ENCODE measurements at places on chromosomes 16 and 17.

DNA sequence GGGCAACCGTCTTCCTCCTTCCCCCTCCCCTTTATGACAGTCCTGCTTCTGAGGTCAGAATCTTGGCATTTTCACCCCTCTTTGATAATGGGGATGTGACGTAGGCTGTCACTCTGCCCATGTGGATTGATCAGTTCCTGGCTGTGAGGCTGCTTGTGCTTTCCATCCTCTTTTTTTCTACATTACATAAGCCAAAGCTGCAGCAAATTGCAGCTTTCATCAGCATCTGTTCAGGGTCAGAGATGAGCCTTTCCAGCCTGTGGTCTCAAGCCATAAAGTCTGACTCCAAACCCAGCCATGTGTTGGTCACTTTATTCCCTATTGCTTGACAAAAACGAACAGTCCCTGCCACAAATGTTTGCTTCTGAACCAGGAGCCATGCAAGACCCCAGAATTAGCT lies 535.1 kb downstream of the CDH11 start:
- no peak for DNase-seq

- no peak for DNase-seq
Observed at GRCh38 chr16:80123189-80123588, 417.6 kb upstream of the DYNLRB2 start.

DNA sequence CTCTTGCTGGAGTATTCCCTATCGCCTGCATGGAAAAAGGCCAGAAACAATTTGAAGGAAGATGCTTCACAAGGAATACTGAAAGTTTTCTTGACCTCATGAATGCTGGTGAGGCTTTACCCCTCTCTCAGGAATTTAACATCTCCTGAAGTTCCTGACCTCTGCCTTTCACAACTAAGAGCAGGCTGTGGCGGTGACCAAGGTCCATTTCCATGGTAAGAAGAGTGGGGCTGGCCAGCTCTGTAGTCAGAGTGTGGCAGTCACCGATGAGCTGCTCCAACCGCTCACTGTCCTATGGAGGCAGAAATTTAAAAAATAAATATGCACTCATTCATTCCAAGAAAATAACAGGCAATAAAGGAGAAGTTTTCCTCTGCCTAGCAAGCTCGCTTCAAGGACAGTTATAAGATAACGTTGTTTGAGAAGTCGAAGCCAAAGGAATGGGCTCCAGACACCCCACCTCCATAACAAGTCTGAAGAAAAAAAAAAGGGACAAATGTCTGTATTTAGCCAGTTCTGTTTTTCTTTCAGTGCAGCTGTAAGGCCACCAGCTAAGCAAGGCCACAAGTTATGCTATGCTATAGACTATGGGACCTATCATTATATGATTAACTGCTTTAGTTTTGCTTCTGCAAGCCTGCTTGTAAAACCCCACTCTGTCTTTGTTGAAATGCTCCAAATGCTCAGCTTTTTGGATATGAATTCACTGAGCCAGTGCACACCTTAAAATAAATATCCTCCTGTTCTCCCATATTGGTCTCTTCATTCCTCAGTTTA lies 6.0 kb upstream of the CCL4L2 start:
- no peak for DNase-seq

DNA sequence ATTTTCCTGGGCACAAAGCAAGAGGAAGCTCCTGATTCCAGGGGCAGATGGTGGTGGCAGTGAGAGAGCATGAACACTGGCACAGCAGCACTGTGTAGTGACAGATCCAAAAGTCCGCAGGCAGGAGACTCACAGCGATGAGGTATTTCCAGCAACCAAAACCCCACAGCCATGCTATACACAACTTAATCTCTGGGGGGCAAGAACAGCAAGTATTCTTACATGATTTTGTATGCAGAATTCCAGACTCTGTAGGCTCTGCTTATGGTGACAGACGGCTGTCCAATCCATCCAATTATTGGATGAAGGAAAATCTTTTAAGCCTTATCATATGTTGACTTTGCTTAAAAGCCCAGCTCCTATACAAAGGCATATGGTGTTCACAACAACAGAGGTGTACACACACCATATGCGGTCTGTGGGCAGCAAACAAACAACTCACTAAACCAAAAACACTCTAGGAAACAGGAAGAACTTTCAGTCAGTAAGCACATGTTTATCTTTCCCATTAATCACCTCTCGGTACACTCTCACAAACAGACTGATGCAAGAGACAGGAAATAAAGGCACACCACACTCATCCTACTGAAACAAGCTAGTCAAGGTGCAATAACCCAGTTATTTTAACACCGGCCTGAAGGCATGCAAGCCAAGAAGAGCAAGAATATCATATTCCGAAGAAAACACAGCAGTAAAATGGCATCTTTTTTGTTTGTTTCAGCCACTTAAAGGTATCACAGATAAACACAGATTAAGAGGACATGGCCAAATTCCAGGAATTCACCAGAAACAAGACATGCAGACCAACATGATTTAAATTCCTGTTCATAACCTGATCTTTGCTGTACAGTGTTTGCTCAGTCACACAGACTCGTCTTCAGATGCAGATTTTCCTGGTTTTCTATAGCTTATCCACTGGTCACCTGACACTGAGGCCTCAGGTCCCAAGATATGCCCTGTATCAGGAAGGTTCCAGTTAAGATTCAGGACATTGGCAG lies 47.8 kb downstream of the ERN1 start:
- peak; percentile 65 for DNase-seq

DNA sequence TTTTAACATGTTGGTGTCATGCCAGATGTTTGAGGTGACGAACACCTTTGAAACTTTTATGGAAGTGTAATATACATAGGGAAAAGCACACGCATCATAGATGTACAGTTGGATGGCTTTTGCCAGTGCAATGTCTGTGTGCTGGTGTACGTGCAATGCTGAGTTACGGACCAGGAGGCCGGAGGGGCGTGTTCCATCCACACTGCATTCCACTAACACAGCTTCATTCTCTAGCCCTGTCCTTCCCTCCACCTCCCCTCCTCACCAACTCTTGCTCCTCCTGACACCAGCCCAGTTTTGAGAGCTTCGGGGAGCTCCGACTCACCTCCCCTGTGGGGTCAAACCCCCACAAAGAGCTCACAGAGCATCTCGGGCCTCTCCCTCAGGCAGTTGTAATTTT lies 358.8 kb downstream of the C16orf95 start:
- DNase-seq: no peak

DNA sequence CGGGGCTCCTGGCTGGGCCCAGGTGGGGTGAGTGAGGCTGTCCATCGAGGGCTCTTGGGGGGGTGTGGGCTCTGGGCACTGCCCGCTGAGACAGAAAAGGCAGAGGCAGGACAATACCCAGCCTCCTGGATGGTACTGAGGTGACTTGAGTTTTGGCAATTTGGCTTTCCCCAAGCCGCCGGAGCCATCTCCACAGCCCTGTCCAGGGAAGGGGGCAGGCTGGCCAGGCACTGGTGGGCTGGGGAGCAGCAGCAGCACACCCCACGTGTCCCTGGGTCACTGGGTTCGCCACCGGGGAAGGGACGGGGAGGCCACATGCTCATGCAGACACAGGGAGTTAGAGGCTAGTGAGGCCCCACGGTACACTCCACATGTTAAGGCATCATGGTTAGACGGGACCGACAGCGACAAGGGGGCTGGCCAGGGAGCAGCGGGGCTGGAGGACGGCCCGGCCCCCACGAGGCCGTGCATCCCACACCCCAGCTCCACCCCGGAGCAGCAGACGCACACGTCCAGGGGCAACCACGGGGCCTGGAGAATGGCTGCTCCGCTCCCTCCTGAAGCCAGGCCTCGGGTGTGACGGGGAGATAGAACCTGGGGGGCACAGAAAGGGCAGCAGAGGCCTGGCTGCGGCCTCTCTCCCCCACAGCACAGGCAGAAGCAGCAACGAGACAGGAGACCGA lies 3.0 kb downstream of the ARHGDIA start:
- DNase-seq: peak; percentile 45

- DNase-seq: no peak
Observed at GRCh38 chr17:38357486-38358123, 6.0 kb downstream of the SOCS7 start.

- DNase-seq: no peak
Observed at GRCh38 chr16:81527477-81528178, 83.0 kb downstream of the CMIP start.

GRCh38 chr17:72151565-72152386 lies 31.0 kb downstream of the SOX9 start:
- no peak for DNase-seq

DNA sequence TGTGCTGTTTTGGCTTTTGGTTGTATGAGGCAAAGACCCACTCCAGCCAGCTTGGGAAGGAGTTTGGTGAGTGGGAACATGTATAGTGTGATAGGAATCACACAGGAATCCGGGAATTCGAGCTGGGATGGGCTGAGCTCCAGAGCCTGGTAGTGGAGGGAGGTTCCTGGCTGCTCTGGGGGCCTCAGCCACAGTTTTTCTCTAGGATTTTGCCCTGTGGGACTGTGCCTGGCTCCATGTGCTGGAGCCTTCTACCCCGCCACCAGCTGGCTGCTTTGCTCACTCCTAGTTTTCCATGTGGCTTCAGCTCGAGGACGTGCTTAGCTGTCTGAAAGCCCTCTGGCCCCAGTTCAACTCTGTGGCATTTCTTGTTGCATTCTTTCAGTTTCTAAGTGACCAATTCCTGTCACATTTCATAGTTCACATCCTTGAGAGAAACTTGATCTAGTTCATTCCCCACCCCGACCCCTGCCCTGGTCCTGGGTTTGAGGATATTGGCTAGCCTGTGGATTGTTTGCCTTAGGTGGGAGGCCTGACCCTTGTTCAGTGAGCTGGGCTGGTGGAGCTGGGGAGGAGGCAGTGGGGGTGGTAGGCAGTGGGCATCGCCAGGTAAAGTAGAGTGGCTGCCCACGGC lies 5.0 kb downstream of the SEC14L1 start:
- DNase-seq: peak; percentile 32

GRCh38 chr16:67842509-67843342 lies 606 bp downstream of the THAP11 start:
- peak; percentile 77 for DNase-seq

- peak; percentile 51 for DNase-seq
Observed at GRCh38 chr17:47720196-47720595, 12.8 kb upstream of the TBX21 start.
